ENCODE measurements at places on chromosomes 12 and 14.

DNA sequence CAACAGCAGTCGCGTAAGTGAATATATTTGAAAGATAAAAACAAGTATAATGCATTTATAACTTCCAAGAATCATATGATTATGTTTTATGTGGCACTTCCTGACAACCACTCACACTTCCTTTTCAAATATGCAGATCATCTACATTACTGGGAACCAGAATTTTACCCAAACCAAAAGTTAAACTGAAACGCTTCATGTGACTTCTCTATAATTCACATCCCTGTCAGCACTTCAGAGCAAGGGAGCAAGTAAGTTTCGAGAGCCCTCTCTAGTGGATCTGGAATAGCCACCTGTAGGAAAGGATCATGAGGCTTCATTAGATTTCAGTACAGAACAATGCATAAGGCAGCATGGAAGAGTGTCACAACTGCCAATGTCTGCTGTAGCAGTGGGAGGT, 13.7 kb upstream of the ALX1 start:
- no peak for DNase-seq

GRCh38 chr12:124295431-124296058, 652 bp downstream of the RFLNA start:
- DNase-seq = no peak

DNA sequence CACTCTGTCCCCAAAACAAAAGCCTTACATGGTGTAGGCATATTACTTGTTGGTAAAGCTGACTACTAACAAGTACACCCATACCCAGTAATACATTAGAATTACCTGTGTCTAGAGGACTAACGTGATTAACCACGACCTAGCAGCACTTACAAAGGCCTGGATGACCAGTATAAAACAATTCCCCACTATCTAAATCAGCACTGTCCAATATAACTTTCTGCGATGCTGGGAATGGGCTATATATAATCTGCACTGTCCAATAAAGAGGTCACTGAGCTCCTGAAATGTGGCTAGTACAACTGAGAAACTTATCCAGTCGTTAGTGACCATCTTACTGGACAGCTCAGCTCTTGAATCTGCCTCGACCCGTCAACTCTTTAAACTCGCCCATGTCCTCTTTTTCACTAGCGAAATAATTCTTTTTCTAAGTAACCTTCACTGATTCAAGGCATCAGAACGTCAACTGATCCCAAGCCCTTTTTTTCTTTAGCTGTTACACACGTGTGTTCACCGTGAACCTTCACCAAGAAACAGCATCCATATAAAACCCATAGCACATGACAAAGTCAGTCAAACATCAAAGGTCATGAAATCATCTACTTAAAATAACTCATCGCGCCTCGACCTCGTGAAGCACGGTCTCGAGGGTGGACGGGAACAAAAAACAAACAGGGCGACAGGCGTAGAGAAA, 905 bp upstream of the CIPC start:
- peak; percentile 51 for DNase-seq

DNA sequence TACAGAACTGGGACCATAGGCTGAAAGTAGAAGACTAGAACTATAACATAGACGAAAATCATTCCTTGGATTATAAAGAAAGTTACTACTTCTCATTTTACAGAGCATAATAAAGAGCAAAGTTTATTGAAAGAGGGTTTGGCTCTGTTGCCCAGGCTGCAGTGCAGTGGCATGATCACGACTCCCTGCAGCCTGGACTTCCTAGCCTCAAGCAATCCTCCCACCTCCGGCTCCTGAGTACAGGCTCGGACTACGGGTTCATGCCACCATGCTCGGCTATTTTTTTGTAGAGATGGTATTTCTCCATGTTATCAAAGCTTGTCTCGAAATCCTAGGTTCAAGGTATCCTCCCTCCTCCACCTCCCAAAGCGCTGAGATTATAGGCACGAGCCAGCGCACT, 190.1 kb upstream of the FOXG1 start:
- DNase-seq = no peak

- DNase-seq = no peak
Measured at GRCh38 chr14:66133666-66134065, 352.5 kb upstream of the CCDC196 start.

DNA sequence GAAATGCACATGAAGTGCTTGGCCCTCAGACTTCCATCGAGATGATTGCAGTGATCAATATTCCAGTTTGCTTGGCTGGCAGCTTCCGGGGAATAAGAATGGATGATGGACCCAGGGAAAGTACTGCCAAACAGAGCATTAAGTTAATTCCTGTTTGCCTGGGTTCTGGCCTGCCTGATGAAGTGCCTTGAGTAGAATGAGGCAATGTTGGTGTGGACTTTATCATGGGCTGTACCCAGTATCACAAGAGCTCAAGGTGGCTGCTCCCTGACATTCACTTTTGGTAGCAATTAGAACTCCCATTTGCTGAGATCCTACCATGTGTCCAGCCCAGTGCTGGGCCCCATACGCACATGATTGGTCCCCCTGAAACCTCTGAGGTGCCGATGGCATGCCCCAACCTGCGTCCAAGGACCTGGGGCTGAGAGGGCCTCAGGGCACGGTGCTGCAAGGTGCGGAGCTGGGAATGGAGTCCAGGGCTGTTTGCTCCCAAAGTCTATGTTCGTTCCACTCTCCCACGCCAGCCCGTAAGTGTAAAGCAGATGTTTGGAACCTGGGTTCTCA, 80.7 kb downstream of the SLC25A47 start:
- DNase-seq = no peak

- no peak for DNase-seq
Measured at GRCh38 chr14:99873653-99874052, 80.4 kb downstream of the EML1 start.

DNA sequence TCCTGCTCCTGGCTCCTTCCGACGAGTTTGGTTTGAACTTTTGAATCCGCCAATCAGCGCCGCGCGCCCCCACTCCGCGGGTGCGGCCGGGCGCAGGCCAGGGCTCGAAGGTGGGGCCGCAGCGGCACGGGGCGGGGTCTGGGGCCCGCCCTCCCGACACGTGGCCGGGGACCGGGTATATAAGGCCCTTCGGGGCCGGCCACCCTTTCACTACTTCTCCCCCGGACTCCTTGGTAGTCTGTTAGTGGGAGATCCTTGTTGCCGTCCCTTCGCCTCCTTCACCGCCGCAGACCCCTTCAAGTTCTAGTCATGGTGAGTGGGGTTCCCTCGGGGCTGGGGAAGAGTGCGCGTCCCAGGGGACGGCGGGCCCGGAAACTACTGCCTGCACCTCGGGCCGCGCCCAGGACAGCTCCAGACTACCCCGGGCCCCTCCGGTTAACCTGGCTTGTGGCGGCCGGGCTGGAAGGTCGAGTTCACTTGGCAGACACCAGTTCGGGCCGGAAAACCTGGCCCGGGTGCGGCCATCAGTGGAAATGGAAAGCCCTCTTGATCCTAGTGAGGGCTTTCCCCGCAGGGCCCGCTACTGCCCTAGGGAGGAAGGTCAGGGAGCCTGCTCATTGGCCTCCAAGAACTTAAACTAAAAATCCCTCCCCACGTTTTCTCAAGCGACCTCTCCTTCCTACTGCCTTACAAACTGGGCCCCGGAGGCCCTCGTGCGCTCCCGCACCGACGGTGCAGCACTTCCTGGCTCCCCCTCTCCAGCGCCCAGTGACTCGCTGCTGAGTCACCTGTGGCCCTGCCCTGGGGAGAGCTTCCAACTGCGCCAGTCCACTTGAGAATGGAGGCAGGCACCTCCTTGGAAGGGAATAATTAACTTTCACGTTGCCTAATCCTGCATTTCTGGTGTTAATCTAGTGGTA, at the start of gene TUBA1C:
Gene TUBA1C (plus strand): TSS at position 210 of the 920 bp plus-strand sequence. CDS start 100 bp downstream, at position 310.
- DNase-seq = peak; percentile 95

DNA sequence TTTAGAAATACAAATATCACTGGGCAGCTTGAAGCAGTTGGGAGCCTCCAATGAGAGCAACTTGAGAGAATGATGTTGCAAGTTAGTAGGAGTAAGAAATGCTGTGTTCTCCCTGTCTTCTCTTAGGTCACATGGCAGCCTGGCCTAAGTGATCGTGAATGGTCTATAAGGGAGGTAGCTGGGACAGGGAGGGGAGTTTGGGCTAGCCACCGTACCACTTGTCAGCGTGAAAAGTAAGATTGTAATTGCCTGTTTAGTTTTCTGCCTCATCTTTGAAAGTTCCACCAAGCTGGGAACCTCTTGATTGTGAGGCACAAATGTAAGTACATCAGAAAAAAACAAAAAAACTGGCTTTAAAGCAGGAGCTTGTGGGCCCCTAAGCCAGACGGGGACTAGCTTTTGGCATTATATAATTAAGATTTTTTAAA, 36.4 kb downstream of the MDM2 start:
- DNase-seq = no peak

GRCh38 chr12:57162553-57163125, 15.2 kb upstream of the LRP1-AS start:
- DNase-seq = no peak

DNA sequence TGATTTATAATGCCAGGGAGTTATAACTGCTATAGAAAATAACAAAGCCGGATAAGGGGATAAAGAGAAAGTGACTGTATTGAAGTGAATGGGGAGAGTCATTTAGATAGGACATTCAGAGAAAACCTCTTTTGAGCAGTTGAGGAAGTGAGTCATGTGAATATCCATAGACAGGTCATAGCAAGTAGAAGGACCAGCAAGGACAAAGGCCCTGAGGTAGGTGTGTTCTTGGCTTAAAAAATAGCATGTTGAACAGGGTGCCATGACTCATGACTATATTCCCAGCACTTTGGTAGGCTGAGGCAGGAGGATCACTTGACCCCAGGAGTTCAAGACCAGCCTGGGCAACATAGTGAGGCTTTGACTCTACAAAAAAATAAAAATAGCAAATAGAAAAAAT, 51.5 kb upstream of the RAP1B start:
- DNase-seq = peak; percentile 60

- no peak for DNase-seq
Measured at GRCh38 chr12:51373187-51373586, 18.0 kb downstream of the GALNT6 start.

DNA sequence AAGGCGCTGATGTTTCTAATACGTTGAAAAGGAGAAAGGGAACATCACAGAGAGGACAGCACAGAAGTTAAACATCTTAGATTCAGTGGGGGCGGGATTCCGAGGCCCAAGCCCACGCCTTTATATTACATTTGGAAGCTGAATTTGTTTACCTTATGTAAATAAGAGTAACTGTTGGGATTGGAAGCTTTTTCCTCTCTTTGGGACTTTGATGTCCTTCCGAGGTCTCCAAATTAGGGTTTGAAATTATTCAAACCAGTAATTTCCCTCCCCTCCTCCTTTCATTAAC, 6.4 kb downstream of the FOXA1 start:
- no peak for DNase-seq

GRCh38 chr14:90513161-90514014, 116.6 kb downstream of the CALM1 start:
- DNase-seq = peak; percentile 75

GRCh38 chr14:70887207-70887681, 20.0 kb upstream of the PCNX1 start:
- DNase-seq = peak; percentile 84

- DNase-seq = peak; percentile 58
Measured at GRCh38 chr12:110744151-110744571, 1.5 kb upstream of the PPP1CC start.

DNA sequence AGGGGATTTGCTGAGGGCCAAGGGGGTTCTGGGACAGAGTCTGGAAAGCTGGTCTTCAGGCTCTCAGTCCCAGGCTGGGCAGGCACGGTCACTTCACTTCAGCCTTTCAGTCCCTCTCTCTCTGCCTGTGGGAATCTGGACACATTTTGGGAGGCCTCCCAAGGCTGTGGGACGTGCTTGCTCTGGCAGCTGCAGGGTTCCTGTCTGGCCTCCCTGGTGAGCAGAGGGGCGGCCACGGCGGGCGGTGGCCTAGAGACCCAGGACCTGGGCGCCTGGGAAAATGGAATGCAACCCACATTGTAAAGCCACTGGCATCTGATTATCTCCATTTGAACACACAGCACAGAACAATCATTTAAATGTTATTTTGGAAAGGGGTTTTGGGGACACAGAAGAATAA, 10.1 kb upstream of the ALDH2 start:
- DNase-seq = no peak

- DNase-seq = no peak
Measured at GRCh38 chr14:76687611-76688382, 73.5 kb upstream of the VASH1 start.

DNA sequence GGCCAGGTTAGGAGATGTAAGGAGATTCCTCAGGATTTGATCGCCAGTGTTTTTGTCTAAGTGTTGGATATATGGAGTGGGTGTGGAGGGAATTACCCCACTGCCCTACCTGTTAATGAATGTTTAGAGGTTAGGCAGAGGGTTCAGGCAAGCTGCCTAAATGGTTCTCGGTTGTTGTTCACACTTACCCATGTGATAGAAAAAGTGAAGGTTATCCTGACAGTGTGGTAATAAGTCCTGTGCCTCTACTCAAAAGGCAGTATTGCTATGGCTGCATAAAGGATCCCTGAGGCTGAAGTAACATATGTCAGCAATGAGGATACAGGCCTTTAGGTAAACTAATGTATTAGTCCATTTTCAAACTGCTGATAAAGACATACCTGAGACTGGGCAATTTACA, 112.0 kb downstream of the GPHN start:
- no peak for DNase-seq

DNA sequence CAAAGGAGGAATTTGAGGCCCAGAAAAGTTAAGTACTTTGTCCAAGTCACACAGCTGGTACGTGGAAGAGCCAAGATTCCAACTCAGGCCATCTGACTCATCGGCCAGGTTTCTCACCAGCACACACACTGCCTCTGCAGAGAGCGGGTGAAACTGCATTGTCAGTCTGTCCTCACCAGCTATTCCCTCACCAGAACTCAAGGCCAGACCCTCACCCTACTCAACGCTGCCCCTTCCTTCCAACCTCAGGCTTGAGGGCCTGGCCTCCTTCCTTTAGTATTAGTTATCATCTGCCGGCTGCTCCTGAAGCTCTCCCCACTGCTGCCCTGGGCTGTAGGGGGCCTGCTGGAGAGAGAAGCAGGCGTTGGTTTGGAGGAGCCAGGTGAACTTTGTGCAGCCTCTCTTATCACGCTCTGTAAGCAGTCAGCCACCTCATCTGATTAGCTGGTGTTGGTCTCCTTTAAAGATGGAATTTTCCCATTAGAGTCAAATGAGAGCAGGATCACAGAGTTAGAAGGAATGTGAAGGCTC, 16.6 kb upstream of the PLEK2 start:
- DNase-seq = peak; percentile 83

GRCh38 chr14:48967419-48967818, 618.8 kb downstream of the RPS29 start:
- DNase-seq = no peak

- DNase-seq = no peak
Measured at GRCh38 chr14:34038358-34039057, 87.6 kb upstream of the EGLN3 start.

DNA sequence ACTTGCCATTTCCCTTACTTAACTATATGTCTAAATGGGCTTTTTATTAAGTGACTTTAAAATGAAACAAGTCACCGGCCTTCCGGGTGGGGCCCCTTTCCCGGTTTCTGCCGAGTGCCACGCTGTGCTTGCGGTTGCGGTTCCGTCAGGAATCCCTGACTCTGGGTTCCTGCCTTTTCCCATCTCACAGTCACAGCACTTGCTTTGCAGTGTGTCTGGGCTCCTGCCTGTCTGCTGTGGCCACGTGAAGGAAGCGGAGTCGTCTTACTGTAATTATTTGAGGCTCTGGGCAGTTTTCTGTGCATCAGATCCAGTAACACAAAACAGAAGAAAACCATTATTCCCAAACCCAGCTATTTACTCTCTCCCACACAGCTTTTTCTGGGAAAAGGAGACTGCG, 44.0 kb upstream of the FRMD6 start:
- peak; percentile 33 for DNase-seq

GRCh38 chr14:23899788-23900187, 53.8 kb upstream of the DHRS4 start:
- no peak for DNase-seq

- DNase-seq = peak; percentile 59
Measured at GRCh38 chr12:59055204-59055860, 135.0 kb upstream of the LRIG3 start.

- DNase-seq = no peak
Measured at GRCh38 chr12:107163413-107163812, 70.1 kb upstream of the CRY1 start.
